Stimulated activated CD4-positive, alpha-beta T cell treated with anti-CD3 and anti-CD28 coated beads, Interleukin-4, amount 100 ng/mL, for 24 hours (primary cell): ENCODE measurements at places on chromosomes 2 and 18.

- DNase-seq, result no peak
Observed at GRCh38 chr2:147665105-147665504, 179.7 kb upstream of the ACVR2A start.

- no peak for DNase-seq
Observed at GRCh38 chr18:55213586-55213985, 254.3 kb upstream of the CCDC68 start.

DNA sequence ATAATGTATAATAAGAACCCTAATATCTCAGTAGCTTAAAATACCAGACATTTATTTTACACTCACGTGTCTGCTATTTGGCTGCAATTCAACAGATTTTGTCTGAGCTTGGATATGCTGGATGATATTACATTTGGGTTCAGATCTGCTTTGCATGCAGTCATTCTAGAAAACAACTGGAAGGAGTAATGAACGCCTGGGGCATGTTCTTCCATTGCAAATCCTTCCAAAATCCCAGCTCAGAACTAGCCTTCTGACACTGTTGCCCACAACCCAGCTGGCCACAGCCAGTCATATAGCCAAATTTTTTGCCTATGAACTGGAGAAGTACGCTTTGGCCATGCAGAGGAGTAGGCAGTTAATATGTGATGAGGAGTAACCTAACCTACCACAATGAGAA is 597.8 kb upstream of the VRK2 start:
- DNase-seq, result no peak

DNA sequence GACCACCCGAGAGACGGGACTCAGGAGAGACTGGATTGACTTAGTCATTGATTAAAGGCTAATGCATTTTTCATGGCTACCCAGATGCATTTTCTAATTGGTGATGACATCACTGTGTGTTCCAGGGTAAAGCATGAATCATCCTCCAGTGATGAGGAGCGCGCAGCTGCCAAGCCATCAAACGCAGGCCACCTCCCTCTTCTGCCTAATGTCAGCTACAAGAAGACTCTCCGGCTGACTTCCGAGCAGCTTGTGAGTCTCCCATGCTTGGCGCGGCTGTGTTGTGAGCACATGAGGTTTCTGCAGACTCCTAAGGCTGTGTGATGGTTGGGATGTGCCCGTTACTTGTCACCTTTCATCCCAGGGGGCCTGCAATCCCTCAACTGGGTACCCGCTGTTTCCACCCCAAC is 56.4 kb downstream of the LPIN1 start:
- no peak for DNase-seq

DNA sequence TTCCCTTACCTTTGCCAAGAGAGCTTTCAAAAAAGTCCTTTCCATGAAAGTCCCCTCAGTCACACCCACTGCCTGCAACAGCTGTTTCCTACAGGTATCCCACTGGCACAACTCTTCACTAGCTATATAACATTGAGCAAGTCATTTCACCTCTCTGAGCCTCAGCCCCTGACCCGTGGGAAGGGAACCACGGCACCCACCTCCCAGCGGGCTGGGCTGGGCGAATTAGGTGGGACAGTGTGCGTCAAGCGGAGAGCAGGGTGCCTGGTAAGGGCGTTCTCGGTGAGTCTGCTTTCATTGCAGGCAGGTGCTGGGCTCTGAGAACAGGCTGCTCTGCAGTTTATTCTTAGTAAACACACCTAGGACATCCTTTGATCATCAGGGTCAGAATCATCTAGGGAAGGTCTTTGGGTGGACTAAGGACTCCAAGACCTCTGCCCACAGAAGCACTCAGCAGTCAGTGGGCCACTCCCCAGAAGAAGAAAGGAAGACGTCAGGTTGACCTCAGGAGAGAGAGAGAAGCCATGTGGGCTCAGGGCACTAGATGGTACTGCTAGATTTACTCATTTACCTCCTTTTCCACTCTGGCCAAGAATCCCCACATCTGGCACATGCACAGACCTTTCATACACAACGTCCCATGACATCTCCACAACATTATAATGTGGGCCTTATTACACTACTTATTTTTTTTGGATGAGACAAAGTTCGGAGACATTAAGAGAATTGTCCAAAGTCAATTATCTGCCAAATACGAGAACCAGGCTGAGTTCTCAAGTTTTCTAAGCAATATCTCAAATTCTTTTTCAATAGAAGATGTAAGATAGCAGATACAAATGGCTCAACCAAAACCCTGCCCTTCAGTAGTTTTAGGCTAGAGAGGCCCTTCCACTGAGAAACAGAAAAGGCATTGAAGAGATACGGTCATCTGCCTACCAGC is 79.9 kb downstream of the GALNT14 start:
- no peak for DNase-seq

GRCh38 chr18:8264861-8265411 is 344.3 kb upstream of the RAB12 start:
- no peak for DNase-seq
